A549 treated with RU486 at 1 μM for 4 hours (cell line): ENCODE measurements at places on chromosomes 2 and 18. TPM values are rescaled to one million over a fixed set of nuclear protein-coding genes. Genes with fewer than 3 reads are reported as not detected.

The OTX1 gene
- 2.8 to 4.6 TPM (median 3.8 TPM) in 5 replicates for total RNA-seq

The SULT1C4 gene
- 0.08 TPM in 1 of 5 replicates, not detected in the others for total RNA-seq

The ASNSD1 gene
- total RNA-seq = 27.1 to 41.2 TPM (median 36.4 TPM) in 5 replicates

The RAB6C gene
- total RNA-seq = not detected in 5 replicates

The TEX51 gene
- total RNA-seq = not detected in 5 replicates

The KIF5C gene
- total RNA-seq = 0.16 to 0.42 TPM (median 0.35 TPM) in 5 replicates
